Right lung (tissue), 10 donors: ENCODE measurements at places on chromosomes 2 and 18.

- DNase-seq = no peak
Observed at GRCh38 chr2:234001380-234002160, 48.9 kb upstream of the SPP2 start.

GRCh38 chr2:101725515-101726192, 28.1 kb downstream of the MAP4K4 start:
- no peak for DNase-seq

- DNase-seq = no peak
Observed at GRCh38 chr2:101622210-101623030, 75.1 kb upstream of the MAP4K4 start.

GRCh38 chr2:8306530-8307351, 375.1 kb upstream of the ID2 start:
- DNase-seq = no peak

DNA sequence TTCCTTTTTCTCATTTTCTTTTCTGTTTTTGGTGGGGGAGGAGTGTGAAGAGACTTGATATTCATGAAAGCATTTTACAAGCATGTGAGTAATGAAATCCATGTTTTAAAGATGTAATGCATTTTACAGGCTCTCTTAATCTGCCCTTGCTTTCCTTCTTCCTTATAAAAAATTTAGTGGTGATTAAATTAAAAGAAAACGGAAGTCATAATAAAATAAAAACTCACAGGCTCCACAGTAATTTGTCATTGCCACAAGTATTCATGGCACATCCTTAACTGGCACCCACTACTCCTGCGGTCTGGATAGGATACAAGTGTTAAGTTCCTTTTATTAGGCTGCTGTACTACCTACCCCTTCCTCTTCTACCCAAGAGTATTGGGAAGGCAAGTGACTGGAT, 241.2 kb downstream of the SLC4A3 start:
- no peak for DNase-seq

DNA sequence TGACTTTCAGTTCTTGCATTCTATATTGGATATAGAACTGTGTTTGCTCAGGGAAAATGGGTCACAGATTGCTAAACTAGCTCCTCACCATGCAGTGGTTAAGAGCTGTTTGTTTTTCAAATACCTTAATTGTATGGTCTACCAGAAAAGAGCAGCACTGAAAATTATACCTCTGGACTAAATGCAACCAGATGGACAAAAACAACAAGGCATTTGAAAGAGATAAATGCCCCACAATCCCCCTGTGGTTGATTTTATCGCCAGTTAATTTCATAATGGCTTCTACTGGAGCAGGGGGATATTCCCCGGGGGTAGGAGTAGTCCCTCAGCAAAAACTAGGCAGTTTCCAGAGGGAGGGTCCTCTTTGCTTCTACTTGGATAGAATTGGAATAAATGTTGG, 267.9 kb upstream of the TNP1 start:
- DNase-seq = no peak

- peak; percentile 91 for DNase-seq
Observed at GRCh38 chr2:7930800-7931635, 750.8 kb upstream of the ID2 start.
